NCI-H1092 treated with DMSO at 0.1 percent for 48 hours (cell line): ENCODE measurements at places on chromosomes 4 and X.
A peak's percentile ranks its signal among the peaks of the same experiment; 100 is the strongest.

GRCh38 chr4:188976644-188977115 is 837.4 kb downstream of the TRIML1 start:
- DNase-seq: peak; percentile 87

DNA sequence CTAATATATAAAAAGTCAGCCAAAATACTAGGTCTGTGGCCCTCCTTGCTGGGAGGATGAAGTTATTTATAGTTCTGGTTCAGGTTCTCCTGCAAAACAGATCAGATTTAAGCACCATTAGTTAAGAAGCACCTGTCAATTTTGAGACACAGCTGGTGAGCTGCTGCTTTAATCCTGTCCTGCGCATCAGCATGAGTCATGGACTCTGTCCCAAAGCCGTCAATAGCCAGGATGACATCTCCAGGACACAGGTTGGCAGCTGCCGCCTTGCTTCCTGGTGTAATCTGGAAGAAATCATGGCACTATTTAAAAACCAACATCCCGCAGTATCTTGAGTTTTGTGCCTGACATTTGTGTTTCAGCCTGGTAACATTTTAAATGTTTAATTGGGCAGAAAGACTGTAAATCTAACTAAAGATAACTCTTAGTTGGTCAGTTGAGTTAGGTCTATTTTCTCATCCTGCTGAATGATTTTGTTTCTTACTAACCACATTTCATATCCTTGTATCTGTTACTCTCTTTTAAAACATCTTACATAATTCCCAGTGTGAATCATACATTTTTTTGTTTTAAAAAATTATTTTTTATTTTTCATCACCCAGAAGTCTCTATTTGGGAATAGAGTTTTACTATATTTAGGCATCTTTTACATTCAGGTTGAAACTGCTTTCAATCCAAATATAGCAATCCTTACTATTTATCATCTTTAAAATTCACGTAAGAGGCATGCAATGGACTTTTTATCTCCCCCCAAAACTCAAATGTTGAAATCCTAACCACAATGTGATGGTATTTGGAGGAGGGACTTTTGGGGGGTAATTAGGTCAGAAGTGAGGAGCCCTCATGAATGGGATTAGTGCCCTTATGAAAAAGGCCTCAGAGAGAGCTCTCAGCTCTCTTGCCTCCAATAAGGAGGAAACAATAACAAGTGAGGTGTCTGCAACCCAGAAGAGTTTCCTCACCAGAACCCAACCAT is 10.1 kb downstream of the PDLIM3 start:
- DNase-seq: no peak

- DNase-seq: no peak
Measured at GRCh38 chr4:91958596-91958995, 345.2 kb upstream of the GRID2 start.

DNA sequence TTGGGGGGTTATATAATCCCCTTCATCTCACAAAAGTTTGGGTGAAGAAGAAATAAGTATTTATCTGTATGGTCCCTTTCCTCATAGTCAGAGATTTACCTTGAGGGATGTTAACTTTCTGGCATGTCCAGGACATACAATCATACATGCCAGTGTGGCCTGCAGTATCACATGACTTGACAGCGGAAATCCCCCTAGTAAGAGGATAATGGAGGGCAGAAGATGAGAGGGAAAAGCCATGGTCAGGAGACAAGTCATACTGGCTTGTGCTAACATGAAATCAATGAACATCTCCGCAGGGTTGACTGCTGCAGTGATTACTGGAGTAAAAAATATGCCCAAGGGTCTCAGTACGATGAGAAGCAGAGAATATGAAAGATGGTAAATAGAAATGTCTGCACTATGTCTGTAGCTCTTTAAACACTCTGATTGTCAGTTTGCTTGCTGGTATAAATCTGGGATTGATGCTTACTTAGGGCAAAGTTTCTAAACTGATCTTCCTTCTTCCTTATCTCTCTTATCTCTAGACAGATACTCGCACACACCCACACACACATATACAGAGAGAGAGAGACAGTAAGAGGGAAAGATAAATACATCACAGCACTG is 1385.6 kb upstream of the ADGRL3 start:
- no peak for DNase-seq

DNA sequence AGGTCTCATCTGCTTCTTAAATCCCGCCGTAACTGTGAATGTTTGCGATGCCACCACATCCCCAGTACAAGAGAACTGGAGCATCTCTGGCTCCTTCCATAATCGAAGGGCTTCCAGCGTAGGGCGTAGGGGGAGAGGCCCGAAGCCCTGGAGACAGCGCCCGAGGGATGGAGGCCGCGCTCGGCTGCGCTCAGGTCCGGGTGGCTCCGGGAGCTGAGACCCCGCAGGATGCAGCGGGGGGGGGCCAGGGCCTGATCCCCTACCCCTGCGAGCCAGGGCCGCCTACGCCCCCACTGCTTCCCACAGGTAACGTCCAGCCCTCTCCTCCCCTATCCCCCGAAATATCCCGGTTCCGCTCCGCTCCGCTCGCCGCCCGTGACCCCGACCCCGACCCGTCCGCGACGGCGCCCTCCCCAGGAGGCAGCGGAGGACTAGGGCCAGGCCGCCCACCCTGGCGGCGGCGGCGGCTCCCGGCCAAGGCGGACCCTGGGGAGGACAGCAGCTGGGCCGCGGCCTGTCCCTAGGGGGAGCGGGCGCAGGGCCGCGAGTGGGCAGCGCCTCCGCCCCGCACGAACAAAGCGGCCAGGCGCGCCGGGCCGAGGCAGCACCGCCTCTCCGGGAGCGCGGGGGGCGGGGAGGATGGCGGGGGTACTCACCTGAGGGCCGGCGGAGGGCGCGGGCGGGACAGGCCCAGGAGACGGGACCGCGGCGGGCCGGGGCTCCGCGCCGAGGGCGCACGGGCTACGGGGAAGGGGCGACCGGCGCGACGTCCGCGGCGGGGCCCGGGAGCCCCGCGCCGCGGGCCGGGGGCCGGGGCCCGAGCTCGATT is 723 bp downstream of the WDFY3 start:
- DNase-seq: peak; percentile 56

DNA sequence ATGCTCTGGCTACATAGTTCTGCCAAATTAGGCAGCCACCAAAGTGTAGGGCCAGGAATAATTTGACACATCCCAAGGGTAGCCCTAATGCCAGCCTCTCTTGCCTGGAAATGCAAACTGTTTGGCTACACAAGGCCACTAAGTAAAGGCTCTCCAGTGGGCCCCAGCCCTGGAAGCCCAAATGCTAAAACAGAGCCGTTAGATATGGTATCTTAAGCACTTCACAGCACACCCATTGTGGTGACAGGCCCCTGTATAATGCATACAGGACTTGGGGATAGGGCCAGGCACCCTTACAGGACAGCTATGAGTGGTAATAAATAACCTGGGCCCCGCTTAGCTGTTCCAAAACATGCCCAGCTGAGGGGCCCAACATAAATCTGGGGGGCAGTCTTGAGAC is 623.9 kb downstream of the BCOR start:
- no peak for DNase-seq

DNA sequence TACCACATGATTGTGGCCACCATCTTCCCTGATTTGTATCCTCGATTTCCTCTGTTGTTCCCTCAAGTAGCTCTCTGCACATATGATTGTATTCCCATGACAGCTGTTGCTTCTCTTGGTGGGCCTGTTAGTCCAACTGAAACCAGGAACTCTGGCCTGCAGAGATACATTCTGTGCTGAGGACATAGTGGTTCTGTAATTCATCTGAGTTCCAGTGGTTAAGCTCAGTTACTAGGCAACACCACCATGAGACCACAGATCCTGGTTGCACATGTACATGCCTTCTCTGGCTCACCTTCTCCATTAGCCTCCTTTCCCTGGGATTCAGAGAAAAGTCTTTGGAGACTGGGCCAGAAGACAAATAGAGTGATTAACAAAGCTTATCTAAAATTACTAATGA is 172.1 kb upstream of the SLC7A11 start:
- DNase-seq: no peak

- no peak for DNase-seq
Measured at GRCh38 chr4:138678985-138679746, 336.4 kb upstream of the NOCT start.

- DNase-seq: no peak
Measured at GRCh38 chrX:18297251-18297650, 57.2 kb downstream of the SCML2 start.

DNA sequence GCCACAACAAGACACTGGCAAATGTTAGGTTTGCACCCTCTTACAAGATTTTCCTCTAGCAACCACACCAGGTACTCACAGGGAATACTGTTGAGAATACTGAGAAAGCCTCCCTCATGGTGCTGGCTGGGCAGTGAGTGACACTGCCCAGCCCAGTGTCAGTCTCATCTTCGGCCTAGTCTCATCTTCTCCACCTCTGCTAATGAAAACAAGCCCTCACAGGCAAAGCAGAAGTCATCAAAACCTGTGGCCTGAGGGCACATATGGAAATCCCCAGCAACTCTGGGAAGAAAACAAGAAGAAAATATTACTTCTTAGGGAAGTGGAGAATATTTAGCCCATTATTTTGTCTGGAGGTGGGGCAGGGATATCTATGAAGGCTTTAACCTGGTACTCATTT is 7.9 kb upstream of the ADAM29 start:
- no peak for DNase-seq

DNA sequence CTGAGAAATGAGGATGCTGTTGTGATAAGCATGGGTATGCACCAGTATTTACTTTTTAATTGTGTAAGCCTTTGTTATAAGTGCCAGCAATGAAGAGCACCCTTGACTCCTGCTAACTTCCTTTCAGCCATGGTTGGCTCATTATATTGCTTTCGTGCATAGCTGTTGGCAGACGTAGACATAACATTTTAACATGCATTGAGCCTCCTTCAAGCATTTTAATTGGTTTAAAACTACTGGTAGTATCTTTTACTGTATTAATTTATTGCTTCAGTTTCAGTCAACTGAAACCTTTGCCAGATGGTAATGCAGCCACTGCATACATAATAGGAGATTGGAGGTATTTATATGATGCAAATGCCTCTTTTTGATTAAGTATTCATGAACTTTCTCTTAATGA is 1285.4 kb downstream of the PCDH18 start:
- DNase-seq: peak; percentile 19

- no peak for DNase-seq
Measured at GRCh38 chr4:121139533-121140222, 24.4 kb downstream of the TNIP3 start.

DNA sequence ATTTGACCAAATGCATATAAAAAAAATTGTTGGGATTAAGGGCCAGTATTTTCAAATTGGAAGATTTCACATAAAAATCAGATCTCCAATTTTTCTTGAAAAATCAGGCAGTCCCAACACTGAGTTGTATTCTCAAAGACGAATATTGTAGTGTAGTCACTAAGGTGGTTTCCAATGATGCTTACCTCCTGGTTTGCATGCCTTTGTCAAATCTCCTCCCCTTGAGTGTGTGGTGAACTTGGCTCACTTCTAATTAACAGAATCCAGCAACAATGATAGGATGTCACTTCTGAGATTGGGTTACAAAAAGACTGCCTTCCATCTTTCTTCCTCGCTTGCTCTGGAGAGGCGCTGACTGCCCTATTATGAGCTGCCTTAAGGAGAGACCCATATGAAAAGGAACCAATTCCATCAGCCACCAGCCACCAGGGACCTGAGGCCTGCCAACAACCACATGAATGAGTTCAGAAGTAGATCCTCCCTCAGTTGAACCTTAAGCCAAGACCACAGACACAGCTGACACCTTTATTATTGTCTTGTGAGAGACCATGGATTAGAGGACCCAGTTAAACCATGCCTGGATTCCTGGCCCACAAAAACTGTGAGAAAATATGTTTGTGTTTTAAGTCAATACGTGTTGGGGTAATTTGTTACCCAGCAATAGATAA is 31.2 kb upstream of the TSPAN5 start:
- no peak for DNase-seq

DNA sequence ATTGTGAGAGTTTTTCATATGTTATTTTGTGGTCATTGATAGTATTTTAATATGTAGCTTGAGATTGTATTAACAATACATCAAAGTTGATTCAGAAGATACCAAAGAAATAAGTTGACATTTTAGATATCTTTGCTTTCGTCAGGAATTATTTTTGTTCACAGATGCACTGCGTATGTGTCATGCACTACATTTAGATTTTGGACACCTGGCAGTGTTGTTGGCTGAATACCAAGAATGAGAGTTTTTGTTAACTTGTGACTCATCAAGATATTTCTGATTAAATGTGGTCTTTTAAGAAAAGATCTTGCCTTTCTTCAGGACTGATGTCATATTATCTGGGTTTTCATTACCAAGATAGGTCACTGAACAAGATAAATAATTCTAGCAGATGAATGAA is 633.4 kb downstream of the CENPC start:
- no peak for DNase-seq

GRCh38 chr4:2570551-2571222 is 34.2 kb downstream of the FAM193A start:
- DNase-seq: no peak
